ENCODE measurements at places on chromosomes 5 and 9.

- no peak for DNase-seq
Observed at GRCh38 chr5:10469253-10470050, 27.8 kb downstream of the ROPN1L start.

DNA sequence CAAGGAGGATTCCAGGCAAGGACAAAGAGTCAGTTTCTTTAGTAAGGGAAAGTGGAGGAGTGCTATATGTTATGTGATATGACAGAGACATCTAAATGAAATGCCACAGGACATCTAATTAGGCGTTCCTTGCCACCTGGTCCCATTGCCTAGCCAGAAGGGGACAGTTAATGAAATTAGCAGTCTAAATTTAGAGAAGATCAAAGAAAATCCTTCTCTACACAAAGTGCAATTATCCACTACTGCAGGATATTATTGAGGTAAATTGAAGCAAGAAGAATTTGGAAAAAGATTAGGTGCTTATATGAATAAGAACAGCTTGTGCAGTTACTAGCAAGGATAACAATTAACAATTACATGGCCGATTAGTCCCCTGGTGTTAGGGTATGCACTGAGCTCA, 495.3 kb upstream of the NMUR2 start:
- no peak for DNase-seq

DNA sequence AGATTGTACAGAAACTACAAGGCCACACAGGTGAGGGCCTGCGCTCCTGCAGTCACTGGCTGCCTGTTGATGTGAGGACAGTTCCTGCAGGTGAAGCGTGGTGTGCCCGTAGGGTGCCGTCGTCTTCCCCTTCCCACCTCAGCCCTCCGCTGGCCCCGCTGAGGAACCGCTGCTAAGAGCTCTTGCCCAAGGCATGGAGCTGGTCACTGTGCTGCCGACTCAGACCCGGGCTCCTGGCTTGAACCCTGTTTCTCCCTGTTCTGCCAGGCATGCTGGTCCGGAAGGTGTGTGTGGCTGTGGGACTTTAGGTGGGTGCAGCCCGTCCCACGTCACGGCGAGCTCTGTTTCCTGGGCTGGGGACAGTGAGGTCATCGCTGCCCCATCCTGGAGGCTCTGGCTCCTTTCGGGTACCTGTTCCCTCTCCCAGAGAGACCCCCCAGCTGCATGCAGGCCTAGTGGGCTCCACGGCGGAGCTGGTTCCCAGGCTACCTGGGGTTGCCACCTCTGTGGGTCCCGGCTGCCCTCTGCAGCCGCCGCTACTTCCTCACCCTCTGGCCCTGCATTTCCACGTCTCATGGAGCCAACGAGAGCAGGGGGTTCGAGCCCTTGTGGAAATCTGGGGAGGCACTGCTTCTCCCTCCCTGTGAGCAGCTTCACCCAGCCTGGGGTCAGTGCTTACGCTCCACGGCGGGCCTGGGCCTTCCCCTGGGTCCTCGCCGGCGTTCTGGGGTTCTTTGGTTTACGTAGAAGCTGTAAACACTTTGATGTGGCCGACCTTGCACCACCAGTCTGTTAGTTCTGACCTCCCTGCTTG, 7.6 kb downstream of the RNU6ATAC start:
- no peak for DNase-seq

DNA sequence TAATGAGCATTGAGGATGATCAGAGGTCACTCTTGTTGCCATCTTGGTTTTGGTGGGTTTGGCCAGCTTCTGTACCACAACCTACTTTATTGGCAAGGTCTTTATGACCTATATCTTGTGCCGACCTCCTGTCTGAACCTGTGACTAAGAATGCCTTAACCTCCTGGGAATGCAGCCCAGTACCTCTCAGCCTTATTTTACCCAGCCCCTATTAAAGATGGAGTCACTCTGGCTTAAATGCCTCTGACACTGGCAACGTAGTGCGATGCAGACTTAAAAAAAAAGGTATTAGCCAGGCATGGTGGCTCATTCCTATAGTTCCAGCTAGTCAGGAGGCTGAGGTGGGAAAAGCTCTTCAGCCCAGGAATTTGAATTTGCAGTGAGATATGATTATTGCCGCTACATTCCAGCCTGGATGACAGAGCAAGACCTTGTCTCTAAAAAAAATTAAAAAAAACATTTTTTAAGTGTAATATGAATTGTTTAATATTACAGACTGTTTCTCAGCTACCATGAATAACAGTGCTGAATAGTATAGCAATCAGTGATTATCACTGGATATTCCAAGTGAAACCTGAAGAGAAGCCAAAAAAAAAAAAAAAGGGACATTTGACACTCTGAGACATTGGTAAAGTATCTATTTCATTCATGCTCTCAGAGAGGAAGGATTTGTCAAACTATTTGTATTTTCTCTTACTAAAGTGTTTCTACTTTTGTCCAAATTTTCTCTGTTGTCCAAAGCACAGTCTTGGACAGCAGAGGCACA, 18.3 kb upstream of the STOM start:
- no peak for DNase-seq

DNA sequence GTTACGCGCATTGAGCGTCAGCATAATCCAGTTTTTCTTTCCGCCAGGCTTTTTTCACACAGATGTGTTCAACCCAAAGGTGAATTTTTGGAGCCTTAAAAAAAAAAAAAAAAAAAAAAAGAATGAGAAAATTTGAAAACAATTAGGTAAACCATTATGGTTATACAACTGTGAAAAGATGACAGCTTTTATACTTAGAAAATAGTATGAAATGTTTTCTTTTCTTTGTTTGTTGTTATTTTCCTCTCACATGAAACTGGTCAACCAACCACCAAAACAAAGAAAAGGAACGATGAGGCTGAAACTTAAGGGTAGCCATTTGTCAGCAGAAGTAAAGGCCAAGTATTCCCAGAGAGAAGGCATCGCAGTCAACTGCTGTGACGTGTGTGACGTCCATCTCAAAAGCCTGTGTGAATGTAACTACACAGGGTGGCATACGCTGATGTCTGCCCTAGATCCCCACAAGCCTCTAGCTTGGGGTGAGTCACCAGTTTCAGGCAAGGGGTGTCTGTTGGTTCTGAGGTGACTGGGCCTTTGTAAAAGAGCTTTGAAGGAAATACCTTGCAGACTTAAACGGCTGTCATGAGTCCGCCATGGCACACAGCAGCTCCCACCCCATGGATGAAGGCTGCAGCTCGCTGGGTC, 182.9 kb downstream of the AOPEP start:
- DNase-seq, result peak; percentile 54

GRCh38 chr9:2134391-2134790, 119.2 kb downstream of the SMARCA2 start:
- no peak for DNase-seq

GRCh38 chr9:124348363-124348762, 66.9 kb downstream of the PSMB7 start:
- no peak for DNase-seq

GRCh38 chr5:80223561-80223960, 32.3 kb downstream of the SERINC5 start:
- DNase-seq, result no peak

- DNase-seq, result no peak
Observed at GRCh38 chr5:71939452-71940230, 167.6 kb upstream of the MAP1B start.

DNA sequence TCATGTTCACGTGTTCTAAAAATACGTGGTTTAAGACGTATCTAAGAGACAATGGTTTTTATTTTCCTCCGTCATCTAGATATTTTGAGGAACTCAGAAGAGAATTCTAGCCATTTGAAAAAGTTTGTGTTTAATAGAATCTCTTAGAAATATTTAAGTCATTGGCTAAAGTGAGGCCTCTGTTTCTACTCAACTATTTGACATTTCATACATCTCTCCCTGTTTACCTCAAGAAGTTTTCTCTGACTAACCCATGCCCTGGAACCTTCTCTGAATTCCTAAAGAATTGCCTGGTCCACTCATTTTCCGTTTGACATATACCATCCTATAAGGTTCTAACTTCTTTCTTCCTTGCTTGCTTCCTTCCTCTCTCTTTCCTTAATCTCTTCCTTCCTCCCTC, 178.7 kb downstream of the SNCAIP start:
- DNase-seq, result no peak

- no peak for DNase-seq
Observed at GRCh38 chr9:77848404-77848803, 183.2 kb downstream of the GNAQ start.
